ENCODE measurements at places on chromosomes 11 and 22. TPM values are rescaled to one million over a fixed set of nuclear protein-coding genes. Genes with fewer than 3 reads are reported as not detected.
A peak's percentile ranks its signal among the peaks of the same experiment; 100 is the strongest.

DNA sequence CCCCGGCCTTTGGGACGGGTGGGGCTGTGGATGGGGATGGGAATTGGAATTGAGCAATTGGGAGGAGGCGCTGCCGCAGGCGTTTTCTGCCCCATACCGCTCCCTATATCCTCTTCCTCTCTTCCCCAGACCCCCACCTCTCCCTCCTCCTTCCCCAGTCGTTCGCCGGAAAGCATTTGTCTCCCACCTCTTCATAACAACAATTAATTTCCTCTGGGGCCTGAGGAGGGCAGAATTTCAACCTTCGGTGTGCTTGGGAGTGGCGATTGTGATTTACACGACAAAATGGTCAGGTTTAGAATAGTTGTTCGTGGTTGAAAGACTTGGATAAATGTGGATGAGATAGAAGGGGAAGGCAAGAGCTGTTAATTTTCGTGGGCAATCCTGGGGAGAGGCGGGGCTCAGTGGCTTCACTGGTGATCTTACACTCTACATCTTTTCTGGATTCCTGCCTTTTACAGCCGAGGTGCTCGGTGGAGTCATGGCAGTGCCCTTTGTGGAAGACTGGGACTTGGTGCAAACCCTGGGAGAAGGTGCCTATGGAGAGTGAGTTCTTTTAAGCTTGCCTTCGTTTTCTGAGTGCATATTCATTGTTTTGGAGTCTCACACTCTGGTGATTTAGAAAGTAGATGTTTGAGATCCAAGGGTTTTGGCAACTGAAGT lies 1.5 kb downstream of the CHEK1 start:
- DNase-seq: no peak

GRCh38 chr11:62853279-62853965 lies 14.0 kb upstream of the WDR74 start:
- no peak for DNase-seq

- DNase-seq: peak; percentile 50
Measured at GRCh38 chr11:62108017-62108750, 15.6 kb upstream of the INCENP start.

DNA sequence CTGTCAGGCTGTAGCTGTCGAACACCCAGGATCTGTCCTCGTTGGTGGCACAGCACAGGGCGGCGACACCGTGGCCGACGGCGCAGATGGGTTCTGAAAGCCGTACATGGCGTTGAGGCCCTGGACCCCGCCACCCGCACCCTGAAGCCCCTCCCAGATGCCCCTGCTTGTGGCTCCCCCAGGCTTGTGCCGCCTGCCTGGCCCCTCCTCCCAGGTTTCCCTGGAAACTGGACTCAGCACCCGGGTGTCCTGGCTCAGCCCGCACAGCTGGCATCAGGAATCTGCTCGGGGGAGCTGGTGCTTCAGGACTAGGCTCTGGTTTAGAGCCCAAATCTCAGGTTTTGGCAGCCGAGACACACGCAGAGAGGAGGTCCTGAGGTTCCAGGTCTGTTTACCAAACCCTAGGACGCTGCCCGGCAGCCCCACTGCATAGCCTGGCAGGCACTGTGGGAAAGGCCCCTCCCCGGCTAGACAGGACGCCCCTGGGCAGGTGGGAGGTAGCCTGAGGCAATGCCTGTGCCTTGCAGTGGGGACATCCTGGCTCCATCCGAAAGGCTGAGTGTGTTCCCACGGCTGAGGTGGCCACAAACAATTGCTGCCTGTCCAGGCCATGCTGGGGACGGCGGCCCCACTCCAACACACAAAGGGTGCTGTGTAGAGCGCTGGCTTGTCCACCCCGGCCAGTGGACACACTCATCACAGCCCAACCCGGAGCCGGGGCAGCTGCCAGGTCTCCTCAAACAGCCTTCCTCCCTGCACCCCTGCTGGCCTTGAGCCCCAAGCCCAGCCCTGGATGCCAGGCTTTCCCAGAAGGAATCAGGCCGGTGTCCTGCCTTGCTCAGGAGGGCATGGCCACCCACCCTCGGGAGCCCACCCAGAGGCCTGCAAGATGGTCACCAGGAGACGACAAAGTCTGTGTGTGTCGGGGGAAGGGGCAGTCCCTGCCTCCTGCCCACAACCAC lies 4.6 kb downstream of the GATD1 start:
- peak; percentile 62 for DNase-seq

- no peak for DNase-seq
Measured at GRCh38 chr11:30635401-30635989, 49.3 kb upstream of the MPPED2 start.

Gene DDIAS
- total RNA-seq: 0.41 TPM

DNA sequence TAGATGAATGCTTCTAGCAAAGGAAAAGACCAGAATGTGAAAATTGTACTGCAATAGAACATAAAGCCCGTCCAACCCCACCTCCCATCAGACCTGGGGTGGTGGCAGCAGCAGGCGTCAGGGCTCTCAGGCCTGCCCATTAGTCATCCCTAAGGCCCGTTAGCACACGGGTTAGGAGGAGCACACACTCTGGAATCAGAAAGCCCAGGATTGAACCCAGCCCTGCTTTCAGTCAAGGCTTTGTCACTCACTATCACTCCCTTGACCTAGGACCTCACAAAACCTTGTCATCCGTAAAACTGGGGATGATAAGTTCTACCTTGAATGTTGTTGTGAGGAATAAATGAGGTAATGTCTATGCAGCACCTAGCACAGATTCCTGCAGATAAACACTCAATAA lies 26.9 kb downstream of the MICAL3 start:
- DNase-seq: no peak

- no peak for DNase-seq
Measured at GRCh38 chr11:126475014-126475991, 119.8 kb downstream of the ST3GAL4 start.

Gene DNAJB7
- total RNA-seq: not detected

GRCh38 chr22:23498811-23499798 lies 81.0 kb downstream of the IGLL1 start:
- DNase-seq: peak; percentile 48

Gene SLC35E4
- 3.9 TPM for total RNA-seq

Gene MPEG1
- total RNA-seq: 54.8 TPM

DNA sequence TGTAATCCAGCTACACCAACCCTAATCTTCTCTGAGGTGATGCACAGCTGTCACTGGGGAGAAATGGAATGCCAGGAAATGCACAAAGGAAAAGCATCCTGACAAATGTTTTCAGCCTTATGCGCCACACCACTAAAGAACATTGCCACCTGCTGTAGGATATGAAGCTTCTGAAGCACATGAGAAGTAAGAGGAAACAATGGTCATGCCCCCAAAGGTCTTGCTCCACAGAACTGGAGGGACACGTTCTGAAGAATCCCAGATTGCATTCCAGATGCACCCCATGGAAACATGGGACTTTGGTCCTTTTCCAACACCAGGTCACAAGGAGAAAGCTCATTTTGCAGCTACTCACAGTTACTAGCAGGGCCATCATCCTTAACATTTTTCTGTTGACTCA lies 48.7 kb upstream of the ZBED5 start:
- no peak for DNase-seq

DNA sequence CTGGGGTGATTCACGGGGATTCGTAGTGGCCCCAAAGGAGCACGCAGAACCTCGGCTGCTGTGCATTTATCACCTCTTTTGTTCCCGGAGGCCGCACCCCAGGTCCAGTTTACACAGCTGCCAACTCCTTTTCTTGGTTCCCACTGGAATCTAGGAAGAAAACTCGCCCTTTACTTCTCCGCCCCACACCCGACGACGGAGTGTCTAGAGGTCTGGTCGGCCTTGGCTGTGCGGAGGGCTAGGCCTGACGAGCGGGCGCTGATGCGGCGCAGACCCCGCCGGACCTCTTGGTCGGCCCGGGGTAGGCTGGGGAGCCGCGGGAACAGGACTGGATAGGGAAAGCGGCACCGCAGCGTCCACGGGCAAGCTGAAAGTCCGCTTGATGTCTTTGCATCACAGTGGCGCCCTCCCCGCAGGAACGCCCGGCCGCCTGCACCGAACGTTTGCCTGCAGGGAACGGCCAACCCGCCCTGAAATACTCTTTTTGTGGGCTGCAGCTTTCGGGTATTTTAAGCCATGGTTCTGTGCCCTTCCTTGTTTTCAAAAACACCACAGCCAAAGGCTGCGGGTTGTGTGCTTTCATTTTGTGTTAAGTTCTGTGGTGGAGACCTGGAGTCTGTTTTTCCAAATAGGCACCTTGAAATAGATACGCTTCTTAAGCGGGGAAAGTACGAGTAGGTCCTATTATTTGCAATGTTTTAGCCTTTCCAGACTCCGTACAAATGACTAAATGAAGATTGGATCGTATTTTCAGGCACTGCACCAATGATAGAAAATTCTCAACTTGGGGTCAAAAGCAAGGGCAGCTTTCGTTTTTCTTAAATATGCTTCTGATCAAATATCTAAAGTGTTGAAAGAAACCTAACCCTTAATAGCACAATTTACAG lies 829 bp upstream of the ZBED5 start:
- DNase-seq: peak; percentile 66

GRCh38 chr11:133249065-133249464 lies 283.2 kb downstream of the OPCML start:
- no peak for DNase-seq

- no peak for DNase-seq
Measured at GRCh38 chr22:38761202-38762162, 5.7 kb upstream of the SUN2 start.

DNA sequence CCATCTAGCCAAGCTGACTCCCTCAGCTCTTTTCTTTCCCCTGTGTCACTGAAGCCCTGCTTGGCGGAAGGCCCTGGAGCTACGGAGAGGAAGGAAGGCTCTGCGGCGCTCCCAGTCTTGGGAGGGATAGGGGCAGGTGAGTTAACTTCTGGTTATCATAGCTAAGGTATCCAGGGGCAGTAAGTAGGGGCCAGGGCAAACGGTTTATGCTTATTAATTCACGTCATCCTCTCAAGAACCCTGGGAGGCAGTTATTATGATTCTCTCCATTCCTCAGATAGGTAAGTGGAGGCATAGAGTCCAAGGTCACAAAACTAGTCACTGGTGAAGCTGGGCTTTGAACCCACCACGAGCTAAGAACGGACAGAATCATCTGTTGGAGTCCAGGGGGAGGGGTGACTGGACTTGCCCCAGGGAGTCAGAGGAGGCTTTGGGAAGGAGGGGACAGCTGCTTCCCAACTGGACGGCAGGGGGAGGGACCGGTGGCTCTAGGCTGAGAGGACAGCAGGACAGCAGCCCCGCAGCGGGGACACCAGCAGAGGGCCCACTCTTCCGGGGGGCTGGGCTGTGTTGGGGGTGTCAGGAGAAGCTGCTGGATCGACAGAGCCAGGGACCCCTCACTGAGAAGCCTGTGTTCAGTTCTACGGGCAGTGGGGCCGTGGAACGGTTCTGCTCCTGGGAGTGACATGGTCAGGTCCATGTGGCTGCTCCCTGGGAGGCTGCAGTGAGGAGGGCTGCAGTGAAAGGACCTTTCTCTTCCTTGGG lies 3.5 kb downstream of the BAIAP2L2 start:
- no peak for DNase-seq

DNA sequence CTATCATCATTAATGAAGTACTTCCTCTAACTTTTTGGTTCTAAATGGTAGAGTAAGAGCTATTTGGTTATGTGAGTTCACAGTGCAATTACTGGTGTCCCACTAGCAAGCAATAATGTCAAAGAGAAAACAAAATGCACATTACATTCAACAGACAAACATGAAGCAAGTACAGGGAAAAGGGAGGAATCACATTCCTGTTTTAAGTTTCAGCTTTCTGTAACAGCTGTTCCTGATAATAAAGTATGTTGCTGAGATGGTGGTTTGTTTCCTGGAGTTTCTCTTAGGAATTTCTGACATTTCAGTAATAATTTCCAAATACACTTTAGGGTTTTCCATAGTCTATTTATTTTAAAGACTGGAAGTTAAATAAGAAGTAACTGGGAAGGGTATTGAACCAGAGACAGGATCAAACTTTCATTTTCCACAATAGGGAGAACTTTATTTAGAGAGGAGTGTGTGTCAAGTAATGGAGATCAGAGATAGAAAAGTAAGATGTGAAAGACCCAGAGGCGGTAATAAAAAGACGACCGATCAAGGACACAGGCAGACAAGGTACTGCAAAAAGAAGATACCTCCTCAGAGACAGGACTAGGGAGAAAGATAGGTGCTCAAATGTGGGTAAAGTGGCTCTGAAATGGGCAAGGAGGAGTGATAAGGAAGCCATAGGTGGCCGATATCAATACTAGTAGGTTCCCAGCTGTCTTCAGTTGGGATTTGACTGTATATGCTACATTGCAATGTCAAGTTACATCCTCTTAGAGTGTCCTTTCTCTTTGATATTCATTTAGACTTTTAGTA lies 20.8 kb upstream of the CLNS1A start:
- no peak for DNase-seq

Gene DCDC1
- total RNA-seq: 1.5 TPM

Gene MS4A4E
- total RNA-seq: 0.94 TPM

Gene SMIM35
- not detected for total RNA-seq

DNA sequence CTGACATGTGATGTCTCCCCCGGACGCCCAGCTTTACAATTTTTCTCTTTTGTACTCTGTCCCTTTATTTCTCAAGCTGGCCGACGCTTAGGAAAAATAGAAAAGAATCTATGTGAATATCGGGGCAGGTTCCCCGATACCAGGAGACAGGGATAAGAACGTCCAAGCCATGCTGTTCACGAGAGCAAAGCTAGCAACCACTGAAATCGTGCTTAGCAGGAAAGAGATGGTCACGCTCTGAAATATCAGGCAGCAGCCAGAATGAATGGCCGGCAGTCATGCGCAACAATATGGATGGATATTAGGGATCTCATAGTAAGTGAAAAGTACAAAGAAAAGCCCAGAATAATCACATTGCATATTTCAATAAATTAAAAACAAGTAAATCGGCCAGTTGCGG lies 3.5 kb downstream of the CRYBB1 start:
- DNase-seq: no peak

Gene OR2AT4
- total RNA-seq: not detected

- peak; percentile 91 for DNase-seq
Measured at GRCh38 chr11:77589521-77590193, at the start of gene AQP11. Gene AQP11, plus strand, starts transcription at chr11:77589953. Its CDS starts 40 bp downstream, at chr11:77589993.

- DNase-seq: no peak
Measured at GRCh38 chr11:114846416-114846791, 168.1 kb downstream of the NXPE2 start.

Gene NARS2
- total RNA-seq: 26.0 TPM

DNA sequence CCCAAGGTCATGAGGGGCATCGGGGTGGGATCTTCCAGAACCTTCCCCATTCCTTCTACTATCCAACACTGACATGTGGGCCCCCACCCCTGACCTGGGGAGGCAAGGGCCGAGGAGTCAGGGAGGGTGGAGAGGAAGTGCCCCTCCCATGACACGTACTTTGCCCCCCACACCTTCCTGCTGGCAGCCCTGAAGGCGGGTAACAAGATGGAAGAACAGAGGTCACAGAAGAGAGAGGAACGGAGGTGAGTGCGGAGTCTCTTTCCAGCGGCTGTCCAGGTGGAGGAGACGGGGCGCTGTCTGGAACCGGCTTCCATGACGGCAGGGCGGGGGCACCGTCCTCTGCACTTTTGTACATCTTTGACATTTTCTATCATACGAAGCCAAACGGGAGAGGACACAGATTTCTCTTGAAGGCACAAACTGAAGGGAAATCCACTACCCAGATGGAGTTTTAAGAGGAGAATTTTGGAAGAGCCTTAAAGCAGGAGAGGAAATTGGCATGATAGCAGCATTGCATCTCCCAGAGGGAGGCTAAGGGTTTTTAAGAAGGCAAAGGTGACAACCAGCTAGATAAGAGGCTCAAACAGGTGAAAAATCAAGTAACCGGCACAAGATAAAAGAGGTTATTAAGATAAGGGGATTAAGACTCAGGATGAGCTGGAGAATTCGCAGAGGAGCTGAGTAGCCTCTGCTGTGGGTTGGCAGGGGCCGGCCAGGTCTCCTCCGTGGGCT lies 16.7 kb downstream of the OSBPL5 start:
- DNase-seq: no peak

Gene EMID1
- total RNA-seq: 42.8 TPM
